Chondrocyte (in vitro differentiated cells): ENCODE measurements at places on chromosomes 11 and 22. TPM values are rescaled to one million over a fixed set of nuclear protein-coding genes. Genes with fewer than 3 reads are reported as not detected.
A peak's percentile ranks its signal among the peaks of the same experiment; 100 is the strongest.

- DNase-seq = no peak
Observed at GRCh38 chr11:27427183-27427980, 45.2 kb downstream of the LGR4 start.

GRCh38 chr11:116138280-116138679, 634.1 kb upstream of the CADM1 start:
- DNase-seq = no peak

GRCh38 chr22:19554834-19555404, 30.7 kb upstream of the CLDN5 start:
- DNase-seq = no peak

The MPEG1 gene
- not detected in 3 replicates for total RNA-seq

DNA sequence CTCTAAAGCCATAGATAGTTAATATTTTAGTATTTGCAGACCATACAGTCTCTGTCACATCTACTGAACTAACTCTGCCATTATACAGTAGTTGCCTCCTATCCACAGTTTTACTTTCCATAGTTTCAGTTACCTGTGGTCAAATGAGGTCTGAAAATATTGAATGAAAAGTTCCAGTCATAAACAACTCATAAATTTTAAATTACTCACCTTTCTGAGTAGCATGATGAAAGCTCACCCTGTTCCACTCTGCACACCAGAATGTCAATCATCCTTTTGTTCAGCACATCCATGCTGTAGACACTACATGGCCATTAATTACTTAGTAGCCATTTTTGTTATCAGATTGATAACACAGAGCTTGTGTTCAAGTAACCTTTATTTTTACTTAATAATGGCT, 51.7 kb upstream of the ME3 start:
- no peak for DNase-seq

DNA sequence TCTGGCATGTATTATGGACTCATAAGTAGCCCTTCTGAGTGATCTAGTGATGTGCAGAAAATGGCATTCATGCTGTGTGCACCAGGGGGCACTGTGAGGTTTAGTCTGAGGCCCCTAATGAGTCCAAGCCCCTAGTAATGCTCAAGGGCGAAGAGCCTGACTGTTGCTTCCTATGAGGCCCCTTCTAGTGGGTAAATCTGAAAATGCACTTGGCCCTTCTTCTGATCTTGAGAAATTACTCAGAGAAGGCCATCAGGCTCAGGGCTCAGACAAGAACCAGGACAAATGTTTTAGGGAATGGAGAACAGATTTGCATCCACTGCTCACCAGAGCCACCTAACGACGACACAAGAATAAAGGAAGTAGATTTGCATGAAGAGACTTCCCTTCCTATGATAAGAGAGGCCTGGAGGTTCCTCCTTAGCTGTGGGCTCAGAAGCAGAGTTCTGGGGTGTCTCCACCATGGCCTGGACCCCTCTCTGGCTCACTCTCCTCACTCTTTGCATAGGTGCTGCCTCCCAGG, 75.8 kb downstream of the GGTLC2 start:
- no peak for DNase-seq

DNA sequence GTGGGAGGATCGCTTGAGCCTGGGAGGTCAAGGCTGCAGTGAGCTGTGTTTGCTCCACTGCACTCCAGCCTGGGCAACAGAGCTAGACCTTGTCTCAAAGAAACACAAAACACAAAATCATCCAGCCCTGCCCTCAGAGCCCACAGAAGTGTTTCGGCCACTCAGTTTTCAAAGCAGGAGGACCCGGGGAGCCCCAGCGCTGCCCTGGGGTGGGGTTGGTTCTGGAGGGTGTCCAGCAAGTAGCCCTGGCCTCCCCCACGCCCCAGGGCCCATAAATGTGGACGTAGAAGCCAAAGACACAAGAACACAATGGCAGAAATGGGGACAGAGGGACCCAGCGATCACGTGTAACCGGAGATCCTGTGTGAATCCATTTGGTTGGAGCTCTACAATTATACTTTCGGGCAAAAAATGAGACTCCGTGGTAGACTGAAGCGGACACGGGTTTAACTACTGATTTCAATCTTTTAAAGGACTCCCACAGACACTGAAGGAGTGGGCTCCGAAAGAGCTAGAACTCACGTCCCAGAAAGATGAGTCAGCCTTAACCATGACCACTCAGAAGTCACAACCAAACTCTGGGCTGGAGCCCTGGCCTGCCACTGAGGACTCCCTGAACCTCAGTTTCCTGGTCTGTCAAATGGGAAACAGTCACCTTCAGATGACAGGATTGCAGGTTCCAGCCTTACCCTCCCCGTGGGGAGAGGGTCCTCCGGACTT, 9.0 kb upstream of the CYTH4 start:
- no peak for DNase-seq

The OR52A1 gene
- not detected in 3 replicates for total RNA-seq

The USH1C gene
- total RNA-seq = 0.72 to 0.92 TPM in 2 of 3 replicates, not detected in the other

- DNase-seq = no peak
Observed at GRCh38 chr11:102272047-102272824, 45.0 kb upstream of the BIRC3 start.

DNA sequence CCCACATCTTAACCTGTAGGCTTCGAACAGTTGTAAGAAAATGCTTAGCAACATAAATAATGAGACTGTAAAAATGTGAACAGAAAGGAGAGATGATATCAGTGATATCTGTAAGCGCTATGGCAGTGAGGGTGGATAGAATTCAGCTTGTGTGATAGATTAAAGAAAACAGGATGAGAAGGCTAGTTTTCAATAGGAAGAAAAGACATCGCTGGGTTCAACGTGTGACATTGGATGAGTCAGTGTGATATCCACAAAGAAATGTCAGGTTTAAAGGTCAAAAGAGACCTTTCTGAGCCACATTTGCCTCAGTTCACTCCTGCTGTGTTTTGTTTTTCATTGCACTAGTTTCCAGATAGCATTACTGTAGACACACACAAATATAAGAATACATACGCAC, 13.7 kb upstream of the RFPL3 start:
- DNase-seq = no peak

- no peak for DNase-seq
Observed at GRCh38 chr11:128624269-128625175, 37.2 kb upstream of the ETS1 start.

- no peak for DNase-seq
Observed at GRCh38 chr22:38484244-38484643, 16.3 kb downstream of the KDELR3 start.

DNA sequence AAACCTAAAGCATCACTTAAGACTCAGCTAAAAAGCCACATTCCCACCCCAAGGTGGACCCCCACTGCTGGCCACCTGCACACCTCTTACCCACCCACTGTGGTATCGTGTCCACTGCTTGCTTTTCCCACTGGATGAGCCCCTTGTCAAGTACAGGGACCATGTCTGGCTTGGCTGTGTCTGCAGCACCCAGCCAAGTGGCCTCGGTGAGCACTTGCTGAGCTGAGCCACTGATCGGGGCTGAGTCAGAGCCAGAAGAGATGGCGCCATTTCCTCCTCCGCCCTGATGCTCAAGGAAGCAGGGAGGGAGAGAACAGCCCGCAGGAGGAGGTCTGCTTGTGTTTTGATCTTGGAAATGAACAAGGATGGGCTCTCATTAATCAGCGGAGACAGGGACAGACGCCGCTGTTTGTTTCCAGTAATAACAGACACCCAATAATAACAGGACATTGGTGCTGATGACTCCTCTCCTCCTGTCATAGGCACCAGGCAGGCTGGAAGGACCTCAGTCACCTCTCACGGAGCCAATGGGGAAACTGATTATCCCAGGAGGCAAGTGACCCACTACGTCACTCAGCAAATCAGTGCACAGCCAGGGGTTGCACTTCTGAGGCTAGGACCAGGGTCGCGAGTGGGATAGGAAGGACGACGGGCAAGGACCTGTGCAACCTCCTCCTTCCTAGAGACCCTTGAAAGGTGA, 85.2 kb upstream of the RTL6 start:
- peak; percentile 55 for DNase-seq

GRCh38 chr11:15905366-15906104, 450.8 kb downstream of the SOX6 start:
- no peak for DNase-seq

DNA sequence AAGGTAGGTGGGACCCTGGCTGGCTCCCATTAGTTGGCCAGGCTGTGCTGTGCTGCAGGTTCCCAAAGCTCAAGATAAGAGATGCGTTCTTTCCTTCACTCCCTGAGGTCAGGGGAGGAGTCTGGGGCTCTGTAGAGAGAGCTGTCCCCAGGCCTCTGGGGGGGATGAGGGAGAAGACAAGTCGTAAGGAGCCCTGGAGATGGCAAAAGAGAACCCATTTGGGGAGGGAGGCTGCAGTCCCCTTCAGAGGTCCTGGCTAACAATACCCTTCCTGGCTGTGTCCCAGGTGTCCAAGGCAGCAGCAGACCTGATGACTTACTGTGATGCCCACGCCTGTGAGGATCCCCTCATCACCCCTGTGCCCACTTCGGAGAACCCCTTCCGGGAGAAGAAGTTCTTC, 916 bp downstream of the GNG3 start:
- DNase-seq = no peak

- DNase-seq = no peak
Observed at GRCh38 chr11:19187114-19187832, 14.5 kb downstream of the CSRP3 start.

GRCh38 chr11:64843686-64844329, 645 bp downstream of the CDC42BPG start:
- DNase-seq = no peak

The BET1L gene
- total RNA-seq = 58.0 to 71.1 TPM (median 59.6 TPM) in 3 replicates

- DNase-seq = no peak
Observed at GRCh38 chr22:47445716-47446290, 683.4 kb downstream of the TBC1D22A start.

DNA sequence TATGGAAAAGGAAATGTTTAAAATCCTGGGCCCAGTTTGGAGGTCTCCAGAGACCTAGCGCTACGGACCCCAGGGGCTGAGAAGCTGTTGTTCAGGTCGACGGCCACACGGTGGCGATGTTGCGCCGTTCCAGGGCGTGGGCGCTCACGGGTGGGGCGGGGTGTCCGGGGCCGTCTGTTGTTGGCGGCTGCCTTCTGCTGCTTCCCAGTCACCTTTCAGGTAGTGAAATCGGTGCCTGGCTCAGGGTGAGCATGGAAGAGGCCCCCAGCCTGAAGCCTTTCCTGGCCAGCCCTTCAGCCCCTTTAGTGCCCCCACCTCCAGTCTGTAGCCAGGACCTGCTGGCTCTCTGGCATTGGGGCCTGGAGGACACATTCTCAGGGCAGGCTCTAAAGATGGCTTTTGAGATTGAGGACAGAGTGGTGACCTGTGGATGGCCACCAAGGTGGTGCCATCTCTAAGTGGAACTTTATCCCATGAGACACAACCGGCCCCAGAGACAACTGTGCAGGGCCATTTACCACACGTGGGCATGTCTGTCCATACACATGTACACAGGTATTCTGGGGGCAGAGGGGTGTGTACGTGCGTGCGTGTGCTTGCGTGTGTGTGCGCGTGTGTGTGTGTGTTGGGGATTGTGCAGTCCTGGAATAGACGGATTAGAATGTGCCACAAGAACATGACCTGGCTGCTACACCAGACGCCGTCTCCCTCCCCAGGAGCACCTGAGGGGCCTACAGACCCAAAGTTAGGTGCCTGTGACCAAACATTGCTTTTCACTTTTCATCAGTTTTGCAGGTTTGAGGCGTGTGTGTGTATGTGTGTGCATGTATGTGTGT, 53.8 kb downstream of the ST14 start:
- DNase-seq = no peak

The STIM1 gene
- 38.5 to 50.7 TPM (median 46.7 TPM) in 3 replicates for total RNA-seq

DNA sequence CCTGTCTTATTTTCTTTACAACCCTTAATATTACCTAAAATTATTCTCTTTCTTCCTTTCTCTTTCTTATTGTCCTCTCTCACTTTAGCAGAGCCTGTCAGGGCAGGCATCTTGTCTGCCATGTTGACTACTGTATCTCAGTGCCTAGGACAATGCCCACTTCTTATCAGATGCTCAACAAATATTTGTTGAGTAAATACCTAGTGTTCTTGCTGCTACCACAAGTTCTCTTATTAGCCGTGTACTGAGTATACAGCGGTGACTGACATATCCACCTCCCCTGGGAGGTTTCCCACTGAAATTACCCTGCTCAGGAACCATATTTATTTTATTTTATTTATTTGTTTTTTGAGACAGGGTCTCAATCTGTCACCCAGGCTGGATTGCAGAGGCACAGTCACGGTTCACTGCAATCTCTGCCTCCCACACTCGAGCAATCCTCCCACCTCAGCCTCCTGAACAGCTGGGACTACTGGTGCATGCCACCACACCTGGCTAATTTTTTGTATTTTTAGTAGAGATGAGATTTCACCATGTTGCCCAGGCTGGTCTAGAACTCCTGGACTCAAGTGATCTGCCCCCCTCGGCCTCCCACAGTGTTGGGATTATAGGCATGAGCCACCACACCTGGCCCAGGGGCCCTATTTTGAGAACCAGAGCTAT, 6.7 kb downstream of the HPX start:
- DNase-seq = no peak

The CTSW gene
- total RNA-seq = not detected in 3 replicates

DNA sequence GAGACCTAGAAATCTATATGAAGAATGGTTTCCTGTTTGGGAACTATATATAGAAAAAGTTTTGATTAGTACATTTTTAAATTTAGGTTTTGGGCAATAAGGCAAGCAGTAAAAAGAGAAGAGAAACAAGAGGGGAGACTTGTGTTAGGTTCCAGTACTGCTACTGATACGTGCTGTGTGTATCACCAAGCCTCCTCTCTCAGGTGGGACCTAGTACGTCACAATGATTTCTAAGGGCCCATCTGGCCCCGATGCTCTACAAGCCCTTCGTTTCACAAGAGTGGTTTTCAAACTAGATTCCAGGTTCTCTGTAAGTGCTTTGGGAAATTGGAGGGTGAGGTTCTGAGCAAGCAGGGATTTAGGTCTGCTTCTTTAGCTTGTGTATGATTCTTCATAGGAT, 39.2 kb downstream of the USP35 start:
- DNase-seq = no peak

GRCh38 chr11:116278076-116278475, 494.7 kb downstream of the BUD13 start:
- DNase-seq = no peak

The HBB gene
- not detected in 3 replicates for total RNA-seq

- no peak for DNase-seq
Observed at GRCh38 chr11:59205648-59206047, 7.1 kb downstream of the MPEG1 start.

The VPREB1 gene
- total RNA-seq = not detected in 3 replicates

DNA sequence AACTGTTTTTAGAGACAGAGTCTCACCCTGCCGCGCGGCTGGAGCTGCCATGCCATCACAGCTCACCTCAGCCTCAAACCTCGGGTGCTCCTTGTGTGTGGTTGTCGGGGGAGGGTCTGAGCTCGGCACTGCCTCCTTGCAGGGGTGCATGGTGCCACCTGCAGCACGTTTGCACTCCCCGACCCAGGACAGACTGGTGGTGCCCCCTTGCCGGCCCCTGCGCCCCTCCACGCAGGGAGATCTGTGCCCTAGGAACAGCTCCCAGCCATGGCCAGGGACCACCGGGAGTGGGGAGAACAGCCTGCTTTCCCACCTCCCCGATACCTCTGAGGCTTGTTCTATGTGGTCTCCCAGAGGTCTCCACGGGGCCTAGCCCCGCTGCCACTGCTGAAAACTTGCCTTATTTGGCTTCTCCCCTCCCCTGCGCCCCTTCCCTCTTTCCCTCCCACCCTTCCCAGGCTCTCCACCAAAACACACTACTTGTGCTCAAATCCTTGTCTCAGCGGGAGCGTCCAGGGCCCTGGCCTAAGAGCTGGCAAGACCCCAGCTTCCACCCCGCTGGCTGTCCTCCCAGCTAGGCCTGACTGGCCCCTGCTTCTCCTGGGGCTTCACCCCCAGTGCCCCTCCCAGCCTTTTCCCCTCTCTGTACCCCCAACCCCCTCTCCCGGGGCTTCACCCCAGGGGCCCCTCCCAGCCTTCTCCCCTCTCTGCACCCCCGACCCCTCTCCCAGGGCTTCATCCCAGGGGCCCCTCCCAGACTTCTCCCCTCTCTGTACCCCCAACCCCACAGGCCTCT, 13.4 kb upstream of the TPCN2 start:
- DNase-seq = no peak
